ENCODE measurements at places on chromosomes 2 and 18.

- no peak for DNase-seq
Measured at GRCh38 chr2:98404556-98405250, 40.0 kb upstream of the INPP4A start.

DNA sequence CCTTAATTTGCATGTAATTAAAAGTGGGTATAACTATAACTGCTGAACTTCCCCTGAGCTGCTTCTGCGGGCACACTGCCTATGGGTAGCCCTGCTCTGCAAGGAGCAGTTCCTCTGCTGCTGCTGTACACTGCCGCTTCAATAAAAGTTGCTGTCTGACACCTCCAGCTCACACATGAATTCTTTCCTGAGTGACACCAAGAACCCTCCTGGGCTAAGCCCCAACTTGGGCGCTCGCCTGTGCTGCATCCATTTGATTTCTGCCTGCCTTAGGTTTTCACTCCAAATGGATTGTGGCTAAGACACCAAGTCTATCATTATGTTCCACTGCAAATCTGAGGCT lies 215.7 kb downstream of the ANAPC1 start:
- no peak for DNase-seq

DNA sequence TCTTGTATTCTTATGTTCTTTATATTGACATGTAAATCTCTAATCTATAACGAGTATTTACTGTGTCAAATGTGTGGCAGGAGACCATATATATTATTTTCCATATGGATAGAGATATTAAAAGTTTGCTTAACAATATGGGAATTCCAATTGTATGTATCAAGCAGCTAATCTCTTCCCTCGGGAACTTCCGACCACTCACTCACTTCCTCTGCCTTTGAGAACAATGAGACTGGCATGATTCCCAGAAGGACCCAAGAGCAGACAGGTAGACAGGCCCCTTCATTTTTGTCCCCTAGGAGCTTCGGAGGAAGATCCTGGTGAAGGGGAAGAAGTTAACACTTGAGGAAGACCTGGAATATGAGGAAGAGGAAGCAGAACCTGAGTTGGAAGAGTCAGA lies 24.1 kb downstream of the PLCD4 start:
- DNase-seq = no peak

DNA sequence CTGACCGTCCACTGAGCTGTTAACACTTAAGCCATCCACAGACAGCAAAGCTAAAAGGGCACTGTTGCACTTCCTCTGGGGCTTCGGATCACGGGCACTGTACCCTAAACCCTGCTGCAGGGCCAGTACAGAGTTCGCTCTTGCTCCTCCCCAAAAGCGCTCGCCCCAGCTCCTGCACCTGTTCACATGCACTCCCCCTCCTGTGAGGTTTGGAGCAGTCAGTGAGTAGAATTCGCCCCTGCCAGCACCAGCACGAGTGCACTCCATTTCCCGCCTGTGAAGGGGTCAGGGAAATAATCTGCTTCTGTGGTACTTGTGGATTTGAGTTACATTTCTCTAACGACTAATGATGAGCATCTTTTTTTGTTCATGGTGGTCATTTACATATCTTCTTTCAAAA lies 158.8 kb downstream of the PTPRM start:
- no peak for DNase-seq

- DNase-seq = no peak
Measured at GRCh38 chr2:212385241-212385640, 153.4 kb downstream of the ERBB4 start.

- no peak for DNase-seq
Measured at GRCh38 chr2:12764849-12765605, 48.3 kb downstream of the TRIB2 start.

DNA sequence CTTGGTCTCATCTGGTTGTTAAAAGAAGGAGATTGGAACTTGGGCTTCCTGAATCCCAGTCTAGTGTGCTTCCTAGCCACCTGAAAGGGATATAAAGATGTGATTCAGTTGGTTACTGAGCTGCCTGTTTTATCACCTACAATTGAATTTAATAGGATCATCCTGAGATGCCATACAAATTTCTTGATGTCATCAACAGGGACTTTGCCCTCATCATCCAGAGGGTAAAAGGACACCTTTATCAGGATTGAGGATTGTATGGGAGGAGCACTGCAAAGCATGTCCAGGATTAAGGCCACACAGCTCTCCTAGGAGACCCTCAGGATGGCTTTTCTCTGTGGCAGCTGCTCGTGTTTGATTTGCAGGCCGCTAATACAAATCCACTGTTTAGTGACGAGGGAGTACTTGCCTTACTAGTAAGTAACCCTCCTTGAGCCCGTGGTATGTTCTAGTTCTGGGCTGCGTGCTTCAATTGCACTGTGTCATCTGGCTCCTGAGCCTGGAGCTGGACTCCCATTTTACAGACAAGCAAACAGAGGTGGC lies 28.6 kb downstream of the SH3RF3 start:
- no peak for DNase-seq

GRCh38 chr2:50529600-50530218 lies 502.2 kb downstream of the NRXN1 start:
- no peak for DNase-seq

GRCh38 chr2:46446871-46447568 lies 32.3 kb upstream of the TMEM247 start:
- DNase-seq = no peak

GRCh38 chr2:191103774-191104173 lies 47.0 kb downstream of the STAT4 start:
- no peak for DNase-seq

GRCh38 chr18:35408843-35409261 lies 31.7 kb upstream of the ZNF396 start:
- no peak for DNase-seq

DNA sequence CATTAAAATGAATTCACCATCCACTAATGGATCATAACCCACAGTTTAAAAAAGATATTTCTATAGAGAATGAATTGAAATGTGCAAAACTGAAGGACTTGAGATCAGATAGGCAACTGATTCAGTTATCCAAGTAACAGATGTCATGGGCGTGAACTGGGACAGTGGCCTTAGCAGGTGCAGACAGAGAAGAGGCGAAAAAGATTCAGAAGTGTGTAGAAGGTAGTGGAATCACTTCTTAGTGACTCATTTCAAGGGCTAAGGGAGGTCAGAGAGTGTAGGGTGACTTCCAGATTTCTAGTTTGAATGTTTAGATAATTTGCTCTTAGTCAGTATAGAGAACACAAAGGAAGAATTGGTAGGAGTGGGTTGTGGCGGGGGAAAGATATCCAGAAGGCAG lies 79.7 kb downstream of the EHBP1 start:
- DNase-seq = no peak

GRCh38 chr2:216635701-216636550 lies 2.7 kb downstream of the IGFBP2 start:
- DNase-seq = no peak

- DNase-seq = no peak
Measured at GRCh38 chr2:64092502-64092901, 51.7 kb downstream of the PELI1 start.

GRCh38 chr2:41896186-41896846 lies 151.5 kb upstream of the PKDCC start:
- no peak for DNase-seq

DNA sequence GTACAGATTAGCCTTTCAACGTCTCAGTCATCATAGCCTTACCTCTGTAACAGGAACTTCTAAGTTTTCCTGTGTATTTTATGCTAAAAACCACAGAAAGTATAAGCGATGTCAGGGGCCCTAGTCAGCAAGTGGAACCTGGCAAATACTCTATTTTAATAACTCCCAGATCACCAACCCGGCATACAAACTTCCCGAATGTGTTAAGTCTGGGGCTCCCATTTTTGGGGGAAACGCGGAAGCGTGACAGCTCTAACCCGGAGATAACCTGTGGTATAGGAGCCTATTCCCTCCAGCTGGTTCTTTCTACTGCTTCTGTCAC lies 574 bp downstream of the NIFK start:
- DNase-seq = no peak

GRCh38 chr2:201904538-201905420 lies 98.4 kb downstream of the CDK15 start:
- no peak for DNase-seq

DNA sequence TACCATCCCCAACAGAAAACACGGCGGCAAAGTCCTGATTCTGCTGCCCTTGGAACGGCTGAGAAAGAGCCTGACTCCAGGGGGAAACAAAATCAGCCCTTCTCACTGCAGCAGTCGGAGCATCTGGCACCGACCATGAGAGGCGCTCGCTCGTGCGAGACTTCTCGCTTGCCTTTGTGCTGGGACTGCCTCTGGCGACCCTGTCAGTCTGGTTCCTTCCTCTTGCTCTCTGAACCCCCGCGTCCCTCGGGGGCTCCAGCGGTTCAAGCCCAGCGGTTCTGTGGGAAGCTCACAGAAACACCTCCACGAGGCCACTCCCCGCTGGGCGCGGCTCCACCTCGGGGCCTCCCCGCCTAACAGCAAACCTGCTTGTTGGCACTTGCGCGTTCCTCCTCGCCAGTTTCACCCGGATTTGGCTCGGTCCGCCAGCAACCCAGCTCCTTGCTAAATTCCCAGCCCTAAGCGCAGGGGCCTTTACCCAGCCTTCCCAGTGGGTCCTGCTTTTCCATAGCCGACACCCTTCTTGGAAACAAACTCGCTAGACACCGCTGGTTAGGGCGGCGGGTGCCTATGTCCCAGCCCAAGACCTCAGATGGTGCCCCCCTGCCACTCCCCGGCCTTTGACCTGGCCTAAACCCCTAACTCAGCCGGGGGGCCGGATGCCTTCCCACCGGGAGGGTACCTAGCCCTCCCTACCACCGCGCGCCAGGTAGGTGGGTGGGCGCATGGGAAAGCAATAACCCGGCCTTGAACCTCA lies 2.2 kb downstream of the RND3 start:
- DNase-seq = no peak

- DNase-seq = no peak
Measured at GRCh38 chr2:58215429-58215828, 25.7 kb downstream of the FANCL start.

GRCh38 chr2:150466741-150467620 lies 20.5 kb downstream of the RND3 start:
- DNase-seq = no peak
